ENCODE measurements at places on chromosomes 13 and 19. TPM values are rescaled to one million over a fixed set of nuclear protein-coding genes. Genes with fewer than 3 reads are reported as not detected.

The UBE2L5 gene
- total RNA-seq, result not detected

The TEX26 gene
- total RNA-seq, result under 0.01 TPM

The OSCAR gene
- total RNA-seq, result under 0.01 TPM

The PALM3 gene
- total RNA-seq, result not detected

The UGGT2 gene
- total RNA-seq, result 63.0 TPM

The F2RL3 gene
- 0.43 TPM for total RNA-seq

The SLC46A3 gene
- 4.7 TPM for total RNA-seq

The KLK12 gene
- not detected for total RNA-seq

The SPC24 gene
- total RNA-seq, result 44.5 TPM

The FFAR2 gene
- not detected for total RNA-seq

The SH2D3A gene
- under 0.01 TPM for total RNA-seq

The ONECUT3 gene
- total RNA-seq, result not detected

The FPR1 gene
- total RNA-seq, result not detected

The ZNF701 gene
- total RNA-seq, result 17.7 TPM

The POLR1D gene
- total RNA-seq, result 57.9 TPM

The CYP4F12 gene
- not detected for total RNA-seq

The ZNF808 gene
- total RNA-seq, result 23.3 TPM

The KISS1R gene
- not detected for total RNA-seq

The APOC1 gene
- total RNA-seq, result 2.6 TPM

The CEACAM16 gene
- total RNA-seq, result under 0.01 TPM

The RPS28 gene
- total RNA-seq, result 86.4 TPM

The SHANK1 gene
- total RNA-seq, result 7.4 TPM

The CDK8 gene
- 13.9 TPM for total RNA-seq

The MPHOSPH8 gene
- total RNA-seq, result 16.8 TPM

The MCEMP1 gene
- total RNA-seq, result not detected

The CEACAM19 gene
- total RNA-seq, result 2.6 TPM

The IZUMO2 gene
- total RNA-seq, result not detected

The TMEM221 gene
- total RNA-seq, result not detected

The CD70 gene
- not detected for total RNA-seq

The CRB3 gene
- 0.43 TPM for total RNA-seq

The FLT1 gene
- total RNA-seq, result 23.2 TPM

The PEAK3 gene
- total RNA-seq, result under 0.01 TPM

The CYP4F8 gene
- under 0.01 TPM for total RNA-seq

The FAM124A gene
- 25.0 TPM for total RNA-seq

The SPACA7 gene
- not detected for total RNA-seq

The ZNF835 gene
- not detected for total RNA-seq

The FAM216B gene
- not detected for total RNA-seq

The JAK3 gene
- 7.8 TPM for total RNA-seq

The LHB gene
- not detected for total RNA-seq

The TINCR gene
- total RNA-seq, result not detected

The KIR2DL1 gene
- total RNA-seq, result not detected

The PCDH20 gene
- total RNA-seq, result under 0.01 TPM

The ZNF714 gene
- total RNA-seq, result 13.8 TPM
